ENCODE measurements at places on chromosomes 12 and 14.

GRCh38 chr12:114916541-114916940 is 232.6 kb upstream of the TBX3 start:
- DNase-seq = no peak

DNA sequence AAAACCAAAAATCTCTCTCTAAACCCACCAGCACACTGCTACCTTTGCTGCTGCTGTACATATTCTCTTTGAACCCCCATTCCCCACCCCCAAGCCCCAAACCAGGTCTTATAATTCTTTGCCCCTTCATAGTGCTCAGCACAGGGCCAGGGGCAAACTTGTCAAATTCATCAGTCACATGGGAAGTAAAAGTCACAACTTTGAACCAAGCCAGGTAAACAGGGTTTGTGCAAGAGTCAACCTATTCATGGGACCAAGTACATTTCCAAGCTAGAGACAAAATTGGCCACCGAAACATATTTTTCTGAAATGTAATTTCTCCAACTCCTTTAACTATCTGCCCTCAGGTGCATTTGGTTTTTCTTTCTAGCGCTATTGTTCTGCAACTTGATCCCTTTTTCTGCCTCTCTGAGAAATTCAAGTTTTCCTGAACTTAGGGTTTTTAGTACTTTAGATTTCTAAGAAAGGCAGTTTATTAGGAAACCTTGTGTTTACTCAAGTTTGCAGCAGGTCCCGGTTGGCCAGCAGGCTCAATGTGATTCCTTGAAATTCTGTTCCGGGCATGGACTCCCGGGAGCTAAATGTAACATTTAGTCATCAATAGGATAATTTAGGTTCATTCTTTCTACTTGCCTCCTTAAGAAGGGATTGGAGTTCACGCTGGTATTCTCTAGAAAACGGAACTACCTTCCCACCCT is 230.5 kb downstream of the EFCAB11 start:
- no peak for DNase-seq

GRCh38 chr12:120228041-120228290 is 27.1 kb upstream of the RPLP0 start:
- DNase-seq = no peak

DNA sequence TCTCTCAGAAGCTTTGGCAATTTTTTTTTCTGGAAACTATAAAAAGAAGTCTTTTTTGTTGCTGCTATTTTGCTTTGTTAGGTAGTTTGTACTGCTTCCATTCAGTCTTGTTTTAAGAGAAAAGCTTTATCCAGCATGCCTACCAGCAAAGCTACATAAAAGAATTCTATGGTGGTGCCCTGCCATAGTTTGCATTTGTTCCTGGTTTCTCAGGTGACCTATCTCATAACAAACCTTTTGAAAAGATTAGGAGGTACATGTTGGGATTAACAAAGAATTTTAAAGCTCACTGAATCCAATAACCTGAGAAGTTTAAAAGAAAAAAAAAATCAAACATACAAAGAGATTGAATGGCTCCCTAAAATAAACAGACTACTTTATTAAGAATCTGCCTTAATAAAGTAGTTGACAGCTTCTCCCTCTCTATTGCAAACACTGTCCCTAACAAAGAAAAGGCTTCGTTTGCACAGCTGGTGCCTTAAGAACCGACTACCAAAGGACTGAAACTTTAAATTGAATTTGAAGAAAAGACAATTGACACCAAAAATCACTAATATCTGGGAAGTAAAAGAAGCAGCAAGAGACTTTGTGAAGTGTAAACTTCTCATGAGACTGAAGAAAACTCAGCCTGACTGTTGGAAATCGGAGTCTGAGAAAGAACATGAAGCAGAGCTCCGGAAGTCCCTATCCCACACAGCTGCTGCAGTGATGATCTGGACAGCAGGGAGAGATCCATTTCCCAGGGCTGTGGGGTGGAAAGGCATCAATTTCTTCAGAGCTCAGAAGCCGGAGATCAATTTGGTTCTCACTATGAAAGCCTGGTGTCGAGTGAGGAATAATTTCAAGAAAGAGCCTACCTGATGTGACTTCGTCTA is 102.7 kb upstream of the PLEKHA5 start:
- no peak for DNase-seq

GRCh38 chr14:66824251-66824650 is 316.3 kb downstream of the GPHN start:
- no peak for DNase-seq

DNA sequence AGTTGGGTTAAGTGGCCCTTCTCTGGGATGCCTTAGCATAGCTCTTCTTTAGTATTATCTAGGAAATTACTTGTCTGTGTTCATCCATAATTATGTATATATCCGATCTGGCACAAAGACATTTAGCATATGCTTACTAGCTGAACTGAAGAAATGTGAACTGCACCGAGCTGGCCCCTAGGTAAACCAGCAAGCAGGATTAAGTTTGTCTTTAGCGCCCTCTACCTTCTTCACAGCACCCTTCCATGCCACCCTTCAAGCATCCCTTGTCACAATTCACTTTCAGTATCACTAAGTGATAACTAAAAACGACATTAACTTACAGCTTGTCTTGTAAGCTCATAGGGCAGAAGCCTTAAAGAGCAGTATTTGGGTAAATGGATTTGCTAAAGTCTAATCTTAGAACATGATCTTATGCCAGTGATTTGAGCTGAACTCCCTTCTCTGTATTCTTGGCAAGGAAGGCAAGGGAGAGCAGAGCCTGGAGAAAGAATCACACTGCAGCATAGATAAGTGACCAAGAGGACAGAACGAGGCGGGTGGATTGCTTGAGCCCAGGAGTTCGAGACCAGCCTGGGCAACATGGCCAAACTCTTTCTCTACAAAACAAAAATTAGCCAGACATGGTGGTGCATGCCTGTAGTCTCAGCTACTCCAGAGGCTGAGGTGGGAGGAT is 2.6 kb upstream of the HAL start:
- peak; percentile 85 for DNase-seq

Data from activated CD4-positive, alpha-beta T cell treated with anti-CD3 and anti-CD28 coated beads, Interleukin-2, Interleukin-6, amounts not matched to agents 100 ng/mL and 50 ng/mL, durations not matched to agents 16 hours and 8 hours (primary cell).